ENCODE measurements at places on chromosomes 12 and 14. TPM values are rescaled to one million over a fixed set of nuclear protein-coding genes. Genes with fewer than 3 reads are reported as not detected.
A peak's percentile ranks its signal among the peaks of the same experiment; 100 is the strongest.

CLEC14A gene
- total RNA-seq, result 41.1 TPM

KIF5A gene
- total RNA-seq, result 2.1 TPM

NANOG gene
- not detected for total RNA-seq

MORN3 gene
- total RNA-seq, result not detected

MSI1 gene
- total RNA-seq, result 0.19 TPM

PZP gene
- total RNA-seq, result 1.2 TPM

SYT1 gene
- 8.9 TPM for total RNA-seq

ZFHX2 gene
- total RNA-seq, result 1.2 TPM

PRB2 gene
- total RNA-seq, result not detected

DNA sequence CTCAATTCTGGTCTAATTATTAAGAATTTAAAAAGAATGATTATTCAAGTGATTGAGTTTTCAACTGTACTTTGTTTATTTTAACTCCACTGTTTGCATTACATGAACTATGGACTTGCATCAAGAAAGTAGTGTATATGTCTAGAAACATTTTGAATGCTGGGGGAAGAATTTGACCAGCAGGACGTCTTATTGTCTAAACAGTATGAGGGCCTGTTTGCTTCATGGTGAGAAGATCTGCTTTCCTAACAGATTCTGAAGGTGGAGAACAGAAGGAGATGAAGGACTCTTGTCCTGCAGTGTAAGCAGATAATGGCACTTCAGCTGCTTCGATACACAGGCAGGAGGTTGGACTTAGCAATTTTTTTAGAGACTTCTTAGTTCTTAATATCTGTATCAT, 176.0 kb downstream of the DACT1 start:
- DNase-seq, result no peak
- H3K36me3 ChIP-seq, result no peaks in the 10 kb centered on the region
- H3K27me3 ChIP-seq, result no peaks in the 10 kb centered on the region
- peaks cover 17% of the 10 kb centered on the region for H3K4me1 ChIP-seq

GRCh38 chr12:46197883-46198282, 71.0 kb downstream of the SLC38A1 start:
- H3K4me1 ChIP-seq, result no peaks in the 10 kb centered on the region
- DNase-seq, result no peak
- no peak overlapping the region for H3K4me3 ChIP-seq

GRCh38 chr12:131012279-131013069, 58.8 kb downstream of the ADGRD1 start:
- peaks cover 4% of the 10 kb centered on the region for H3K4me1 ChIP-seq
- peaks cover 34% of the 10 kb centered on the region for H3K36me3 ChIP-seq
- H3K27me3 ChIP-seq, result no peaks in the 10 kb centered on the region
- no peak overlapping the region for H3K27ac ChIP-seq

DNA sequence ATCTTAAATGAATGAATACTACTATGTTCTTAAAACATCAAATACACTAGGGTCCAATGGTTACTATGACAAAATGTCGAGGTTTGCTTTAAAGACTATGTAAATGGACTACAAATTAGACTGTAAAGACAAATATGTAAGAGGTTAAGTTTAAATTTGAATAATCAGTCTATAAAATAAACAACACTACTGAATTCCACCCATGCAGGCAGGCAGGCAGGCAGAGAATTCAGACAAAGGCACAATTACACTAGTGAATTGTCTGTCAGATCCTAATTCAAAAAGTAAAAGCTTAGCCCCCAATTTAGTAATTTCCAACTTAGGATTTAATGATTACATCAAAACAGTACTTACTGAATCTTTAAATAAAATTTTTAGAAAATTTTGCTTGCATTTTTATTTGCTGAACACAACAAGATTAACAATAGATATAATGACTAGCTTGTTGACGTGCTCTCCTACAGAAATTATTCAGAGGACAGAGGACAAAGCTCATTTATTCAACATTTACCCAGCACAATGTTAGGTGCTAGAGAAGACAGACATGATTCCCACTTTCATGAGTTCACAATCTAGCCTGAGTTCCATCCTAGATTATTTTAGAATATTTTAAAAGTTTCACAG, 97.4 kb downstream of the CDK17 start:
- H3K36me3 ChIP-seq, result peaks cover 16% of the 10 kb centered on the region
- no peaks in the 10 kb centered on the region for H3K27me3 ChIP-seq
- H3K27ac ChIP-seq, result no peak overlapping the region
- H3K4me3 ChIP-seq, result no peak overlapping the region
- DNase-seq, result no peak

DNA sequence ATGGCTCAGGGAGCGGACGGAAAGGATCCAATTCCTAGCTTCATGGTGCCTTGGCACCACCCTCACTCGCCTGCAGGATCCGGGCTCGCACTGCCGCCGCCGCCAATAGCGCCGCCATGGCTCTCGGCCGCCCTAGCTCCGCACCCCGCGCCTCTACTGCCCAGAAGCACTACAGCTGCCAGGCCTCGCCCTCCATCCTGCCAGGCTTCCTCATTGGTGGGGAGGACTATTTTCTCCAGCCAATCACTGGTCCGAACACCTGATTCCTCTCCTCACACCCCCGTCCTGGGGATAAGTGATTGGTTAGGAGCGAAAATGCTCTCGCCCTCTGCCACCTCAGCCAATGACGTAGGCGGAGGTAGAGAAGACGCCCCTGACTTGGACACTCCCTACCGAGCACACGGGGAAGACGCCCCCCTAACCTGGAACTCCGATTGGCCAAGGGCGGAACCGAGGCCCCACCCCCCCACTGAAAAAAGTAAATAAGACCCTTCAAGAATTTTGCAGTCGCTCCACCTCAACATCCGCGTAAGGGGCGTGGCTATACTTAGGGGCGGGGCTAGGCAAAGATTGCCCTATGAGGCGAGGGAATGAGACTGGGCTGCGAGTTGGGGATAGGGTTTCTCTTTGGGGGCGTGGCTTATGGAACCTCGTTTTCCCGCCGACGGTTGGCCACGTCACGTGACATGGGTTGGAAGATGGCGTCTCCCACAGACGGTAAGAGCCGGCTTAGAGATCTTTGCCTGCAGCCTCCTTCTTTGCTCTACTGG, at the start of the genes ALDH6A1 and LIN52:
Gene ALDH6A1 (minus strand): TSS at position 177 of the 770 bp plus-strand sequence. CDS start 59 bp downstream, at position 118.
Gene LIN52 (plus strand): TSS at position 680 of the 770 bp plus-strand sequence. CDS start 19 bp downstream, at position 699.
- H3K4me1 ChIP-seq, result peaks cover 19% of the 10 kb centered on the region
- H3K27me3 ChIP-seq, result no peaks in the 10 kb centered on the region
- peak within 1 kb of the TSS; percentile 90 for H3K27ac ChIP-seq

- H3K27ac ChIP-seq, result no peak overlapping the region
- DNase-seq, result no peak
- no peak overlapping the region for H3K4me3 ChIP-seq
- H3K4me1 ChIP-seq, result no peaks in the 10 kb centered on the region
Observed at GRCh38 chr14:64158608-64159007, 135.6 kb downstream of the ESR2 start.

DNA sequence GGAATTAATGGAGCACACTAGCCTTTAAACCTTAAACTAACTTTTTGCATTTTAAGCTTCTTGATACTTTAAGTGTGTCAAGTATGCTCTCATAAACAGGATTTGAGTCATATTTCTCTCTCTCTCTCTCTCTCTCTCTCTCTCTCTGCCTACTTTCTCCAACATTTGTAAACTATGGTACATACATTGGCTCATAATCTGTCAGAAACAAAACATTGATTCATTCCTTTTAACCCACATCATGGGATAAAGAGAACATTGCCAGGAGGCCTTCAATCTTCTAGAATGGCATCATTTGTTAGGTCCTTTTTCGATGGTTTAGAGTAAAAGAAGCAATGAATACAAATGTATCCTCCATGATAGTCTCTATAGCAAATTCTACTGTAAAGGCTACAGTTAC, 81.6 kb upstream of the RERGL start:
- H3K36me3 ChIP-seq, result no peaks in the 10 kb centered on the region
- no peaks in the 10 kb centered on the region for H3K27me3 ChIP-seq
- no peaks in the 10 kb centered on the region for H3K4me1 ChIP-seq
- no peak for DNase-seq

GRCh38 chr14:102554821-102555819, 37.3 kb upstream of the RCOR1 start:
- peak overlapping the region; percentile 60 for H3K27ac ChIP-seq
- H3K27me3 ChIP-seq, result peaks cover 5% of the 10 kb centered on the region
- no peak for DNase-seq
- H3K4me3 ChIP-seq, result peak overlapping the region; percentile 98
- H3K4me1 ChIP-seq, result peaks cover 14% of the 10 kb centered on the region

- no peak for DNase-seq
- no peak overlapping the region for H3K27ac ChIP-seq
- no peaks in the 10 kb centered on the region for H3K36me3 ChIP-seq
Observed at GRCh38 chr12:52767020-52767379, 10.1 kb downstream of the KRT76 start.

All from esophagus muscularis mucosa (tissue), 4 donors.